ENCODE measurements at places on chromosomes 16 and 17.

DNA sequence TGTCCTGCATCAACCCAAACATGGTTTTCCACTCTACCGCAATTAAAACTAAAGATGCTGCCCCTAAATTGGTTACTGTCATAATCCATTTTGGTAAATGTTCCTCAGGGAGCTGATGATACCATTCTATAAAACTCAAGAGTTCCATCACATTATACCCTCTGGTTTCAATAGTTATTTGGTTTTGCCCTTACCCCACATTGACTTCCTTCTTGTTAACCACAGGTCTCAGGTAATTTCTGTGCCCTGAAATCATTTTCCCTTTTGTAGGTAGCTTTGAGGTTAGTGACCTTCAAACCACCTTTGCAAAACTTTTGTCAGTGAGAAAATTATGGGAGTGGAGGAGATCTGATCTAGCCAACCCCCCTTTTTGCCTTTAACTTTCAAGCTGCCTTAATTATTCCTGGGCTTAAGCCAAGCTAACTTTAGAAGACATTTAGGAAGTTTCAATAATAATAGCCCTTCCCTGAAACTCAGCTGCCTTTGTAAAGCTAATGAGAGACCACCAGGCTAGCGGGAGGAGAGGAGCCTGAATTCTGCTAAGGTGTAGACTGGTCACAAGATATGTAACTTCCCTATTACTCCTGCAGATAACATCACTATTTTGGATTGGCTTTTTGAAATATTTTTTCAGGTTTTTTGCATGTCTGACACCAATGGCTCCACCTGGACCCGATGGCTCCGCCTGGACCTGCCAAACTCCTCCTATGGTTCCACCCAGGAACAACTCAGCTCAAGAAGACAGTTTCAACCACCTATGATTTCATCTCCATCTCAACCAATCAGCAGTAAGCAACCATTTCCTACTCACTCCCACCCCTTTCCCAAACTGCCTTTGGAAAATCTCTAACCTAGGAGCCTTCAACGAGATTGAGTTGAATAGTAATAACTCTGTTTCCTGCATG, 224.9 kb downstream of the HS3ST3B1 start:
- DNase-seq = no peak

- no peak for DNase-seq
Measured at GRCh38 chr16:49496656-49497055, 123.1 kb downstream of the C16orf78 start.

- DNase-seq = no peak
Measured at GRCh38 chr16:88685156-88686061, 898 bp downstream of the SNAI3 start.

DNA sequence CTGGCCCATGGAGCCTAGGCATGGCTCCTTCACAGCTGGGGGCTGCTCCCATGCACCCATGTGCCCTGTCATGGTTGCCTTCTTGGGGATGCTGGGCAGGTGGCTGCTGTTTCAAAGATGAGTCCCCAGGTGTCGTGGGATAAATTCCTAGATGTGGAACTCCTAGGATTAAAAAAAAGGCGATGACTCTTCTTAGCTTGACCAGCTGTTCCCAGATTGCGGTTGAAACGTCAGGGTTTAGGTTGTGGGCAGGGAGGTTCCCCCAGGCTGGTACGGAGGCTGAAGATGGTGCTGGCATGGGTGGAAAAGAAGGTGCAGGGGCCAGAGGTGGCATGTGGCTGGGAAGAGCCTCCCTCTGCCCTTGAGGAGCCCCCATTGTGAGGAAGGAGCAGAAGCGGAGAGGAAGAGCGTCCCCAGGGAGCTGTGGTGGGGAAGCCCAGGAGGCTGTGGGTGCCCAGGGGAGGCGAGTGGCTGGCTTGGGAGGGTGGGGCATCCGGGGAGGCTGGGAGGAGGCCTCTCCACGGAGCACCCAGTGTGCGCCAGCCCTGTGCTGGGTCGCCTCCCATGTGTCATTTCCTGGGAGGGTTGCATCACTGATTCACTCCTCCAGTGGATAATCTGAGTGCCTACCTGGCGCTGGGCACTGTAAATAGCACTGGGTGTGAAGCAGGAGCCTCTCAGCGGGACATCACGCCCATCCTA, 7.5 kb upstream of the KCNJ12 start:
- no peak for DNase-seq

- DNase-seq = no peak
Measured at GRCh38 chr17:20028443-20028842, 19.3 kb downstream of the SPECC1 start.

GRCh38 chr16:528111-529011, 849 bp downstream of the CAPN15 start:
- no peak for DNase-seq

DNA sequence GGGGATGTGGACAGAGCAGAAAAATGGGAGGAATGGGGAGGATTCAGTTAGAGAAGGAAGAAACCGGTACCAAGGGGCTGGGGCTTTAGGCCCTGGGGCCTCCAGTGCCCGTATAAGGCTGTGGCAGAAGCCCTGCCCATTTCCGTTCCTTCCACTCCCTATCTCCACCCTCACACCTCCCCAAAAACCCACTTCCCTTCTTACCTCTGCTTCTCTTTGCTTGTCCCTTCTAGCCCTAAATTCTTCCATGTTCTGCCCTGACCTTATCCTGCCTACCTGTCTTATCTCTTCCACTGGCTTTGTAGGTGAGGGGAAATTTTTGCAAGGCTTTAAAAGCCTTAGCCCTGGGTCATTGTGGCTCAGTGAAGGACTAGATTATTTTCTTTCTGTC, 4.1 kb downstream of the RNF167 start:
- peak; percentile 29 for DNase-seq

DNA sequence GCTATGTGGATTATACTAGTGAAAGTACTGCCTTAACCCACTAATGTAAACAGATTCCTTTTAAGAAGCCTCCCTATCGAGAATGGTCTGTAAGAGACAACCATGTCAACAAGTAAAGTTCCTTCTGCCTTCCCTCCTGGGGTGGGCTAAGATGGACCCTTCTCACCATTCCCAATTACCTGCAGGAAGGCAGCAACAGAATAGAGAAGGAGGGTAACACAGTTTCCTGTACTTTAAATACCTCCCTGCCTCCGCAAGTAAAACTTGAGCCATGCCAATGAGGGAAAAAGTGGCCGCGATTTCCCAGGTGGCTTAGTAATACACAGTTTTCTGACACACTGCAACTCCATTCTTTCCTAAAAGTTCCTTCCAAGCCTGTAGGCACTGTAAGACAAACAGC, 45.2 kb downstream of the TOX3 start:
- DNase-seq = no peak

GRCh38 chr17:74780443-74781238, 4.5 kb upstream of the NAT9 start:
- no peak for DNase-seq

DNA sequence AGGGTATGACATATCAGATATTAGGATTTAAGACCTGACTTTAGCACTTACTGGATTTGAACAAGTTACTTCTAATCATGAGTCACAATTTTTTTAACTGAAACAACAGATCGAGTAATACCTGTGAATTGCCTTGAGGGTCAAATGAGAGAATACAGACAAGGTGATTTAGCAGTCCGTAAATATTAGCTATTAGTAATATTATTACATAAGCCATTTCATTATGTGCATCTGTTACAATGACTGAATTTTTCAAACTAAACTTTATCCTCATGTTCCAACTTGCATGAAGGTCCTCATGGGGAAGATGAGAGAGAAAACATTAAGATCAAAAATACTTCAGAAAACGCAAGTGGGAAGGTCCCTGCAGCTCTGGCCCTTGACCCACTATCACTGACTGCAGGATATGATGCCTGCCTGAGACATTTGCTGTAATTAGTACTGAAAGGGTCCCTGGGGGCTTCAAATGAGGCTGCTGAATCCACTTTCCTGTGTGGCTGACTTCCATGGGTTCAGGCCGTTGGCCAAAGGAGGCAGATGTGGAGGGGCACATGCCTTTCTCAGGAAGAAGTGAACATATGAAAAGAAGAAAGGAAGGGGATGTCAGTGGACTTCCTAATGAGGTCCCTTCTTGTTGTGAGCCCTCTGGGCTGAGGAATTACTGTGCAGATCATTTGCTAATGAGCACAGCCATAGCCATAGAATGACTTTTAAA, 441.7 kb downstream of the CDH11 start:
- DNase-seq = no peak

DNA sequence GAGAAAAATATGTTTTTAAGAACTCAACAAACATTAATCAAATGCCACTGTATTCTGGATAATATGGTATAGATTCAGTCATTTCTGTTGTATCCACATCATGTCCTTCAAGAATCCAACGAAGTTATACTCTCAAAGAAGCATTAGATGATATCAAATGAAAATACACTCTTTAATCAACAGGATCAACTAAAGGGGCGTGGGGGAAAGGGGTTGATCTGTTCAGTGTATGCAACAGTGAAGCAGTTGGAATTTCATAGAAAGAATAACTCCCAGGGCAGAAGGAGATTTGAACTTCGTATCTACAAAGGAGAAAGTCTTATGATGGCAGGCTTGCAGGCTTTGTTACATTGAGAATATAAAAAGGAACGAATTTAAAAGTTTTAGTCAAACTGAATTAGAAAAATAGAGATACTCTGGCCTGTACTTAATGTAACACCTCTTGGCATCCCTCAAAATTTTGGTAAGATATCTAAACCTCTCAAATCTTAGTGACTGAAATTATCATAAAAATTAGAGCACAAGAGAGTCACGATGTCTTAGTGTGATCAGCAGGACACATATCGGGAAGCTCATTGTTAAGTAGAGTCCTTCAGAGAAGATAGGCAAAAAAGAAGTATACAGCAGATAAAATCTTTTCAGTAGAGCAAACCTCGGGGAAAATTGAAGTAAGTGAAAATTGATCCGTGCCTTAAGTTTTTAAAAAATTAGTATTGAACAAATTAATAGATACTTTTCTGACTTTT, 431.4 kb downstream of the KCNJ18 start:
- no peak for DNase-seq

DNA sequence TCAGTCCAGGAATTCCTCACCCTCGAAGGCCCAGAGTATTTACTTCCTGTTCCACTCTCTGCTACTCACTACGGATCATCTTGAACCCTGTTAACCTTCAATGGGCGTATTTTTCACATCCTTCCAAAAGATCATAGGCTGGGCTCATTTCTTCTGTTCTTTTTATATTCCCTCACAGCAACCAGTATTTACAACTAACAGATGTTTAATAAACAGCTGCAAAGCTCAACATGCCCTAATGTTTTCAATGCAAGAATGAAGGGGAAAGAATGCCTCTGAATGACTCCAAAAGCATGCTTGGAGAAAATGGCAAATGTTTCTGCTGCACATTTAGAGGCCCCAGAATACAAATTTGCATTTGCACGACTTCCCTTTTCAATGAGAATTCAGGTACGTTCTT, 174.9 kb downstream of the ZFHX3 start:
- DNase-seq = no peak

GRCh38 chr17:35088356-35088880, 24.9 kb upstream of the RFFL start:
- DNase-seq = no peak

DNA sequence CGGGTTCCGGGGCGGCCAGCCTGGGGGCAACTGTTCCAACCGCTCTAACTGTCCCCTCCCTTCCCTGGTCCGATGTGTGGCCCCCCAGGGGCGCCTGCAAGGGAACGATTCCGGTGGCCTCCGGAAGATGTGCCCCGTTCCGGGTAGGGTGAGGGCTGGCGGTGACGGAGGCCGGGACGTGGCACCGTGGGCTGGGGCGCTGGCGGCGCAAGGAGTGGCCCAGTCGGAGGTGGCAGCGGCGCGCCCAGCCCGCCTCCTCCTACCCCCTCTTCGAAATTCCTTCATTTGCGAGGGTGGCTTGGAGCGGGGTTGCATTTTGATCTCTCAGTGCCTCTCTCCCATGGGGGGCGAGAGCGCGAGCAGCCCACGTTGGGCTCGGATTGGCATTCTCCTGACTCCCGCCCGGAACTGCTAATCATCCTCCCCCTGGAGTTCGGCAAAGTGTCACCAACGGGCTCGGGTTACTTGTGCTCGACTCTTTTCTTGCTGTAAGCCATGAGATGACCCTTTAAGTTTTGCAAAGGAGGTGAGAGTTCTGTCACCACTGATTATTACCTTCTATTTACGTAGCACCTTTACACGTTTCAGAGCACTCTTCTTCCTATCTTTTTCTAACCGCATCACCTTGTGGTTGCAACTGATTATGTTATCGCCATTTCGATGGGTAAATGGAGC, 622 bp downstream of the NDEL1 start:
- DNase-seq = peak; percentile 17

GRCh38 chr16:86634292-86634691, 55.9 kb downstream of the FOXL1 start:
- no peak for DNase-seq

- no peak for DNase-seq
Measured at GRCh38 chr16:11067697-11068141, 123.4 kb downstream of the CLEC16A start.

GRCh38 chr16:10791048-10791447, 27.5 kb downstream of the TVP23A start:
- DNase-seq = no peak

Measured in stimulated activated CD4-positive, alpha-beta T cell treated with anti-CD3 and anti-CD28 coated beads, TNF-alpha, amount 100 ng/mL, for 1 hour (primary cell).